Cardiac atrium fibroblast (primary cell): ENCODE measurements at places on chromosomes 7 and 10. TPM values are rescaled to one million over a fixed set of nuclear protein-coding genes. Genes with fewer than 3 reads are reported as not detected.

Gene TAC1
- total RNA-seq: 5.2 TPM in 1 of 2 replicates, not detected in the other

Gene THNSL1
- 2.2 and 3.6 TPM in 2 replicates for total RNA-seq

Gene FRAT2
- total RNA-seq: 2.9 and 7.6 TPM in 2 replicates

Gene CCL24
- total RNA-seq: not detected in 2 replicates

Gene CAMK2B
- total RNA-seq: 0.36 and 0.97 TPM in 2 replicates
